ENCODE measurements at places on chromosomes 2 and 18.
A peak's percentile ranks its signal among the peaks of the same experiment; 100 is the strongest.

DNA sequence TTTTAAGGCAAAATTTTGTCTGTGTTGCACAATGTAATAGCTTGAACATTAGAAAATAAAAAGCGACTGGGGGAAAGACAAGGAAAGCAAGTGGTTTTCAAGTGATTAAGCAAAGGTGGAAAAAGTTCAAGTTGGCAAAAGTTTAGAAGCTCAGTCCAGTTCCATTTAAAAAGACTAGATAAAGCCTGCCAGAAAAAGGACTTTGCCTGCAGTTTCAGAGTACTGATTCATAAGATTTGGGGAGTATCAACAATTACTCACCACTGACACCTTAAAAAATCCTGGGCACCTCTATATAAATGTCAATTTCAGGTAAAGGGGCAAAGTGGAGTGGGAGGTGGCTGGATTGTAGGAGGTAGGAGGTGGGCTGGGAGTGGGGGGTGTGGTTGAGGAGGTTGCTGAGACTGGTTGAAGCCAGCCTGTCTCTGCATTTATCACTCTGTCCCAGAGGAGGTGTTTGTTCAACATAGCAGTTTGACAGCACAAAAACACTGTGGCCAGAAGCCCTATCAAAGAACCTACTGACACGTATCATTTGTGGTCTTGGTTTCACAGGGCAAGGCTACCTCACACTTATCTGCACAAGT, 14.6 kb downstream of the ZEB2 start:
- DNase-seq: no peak

DNA sequence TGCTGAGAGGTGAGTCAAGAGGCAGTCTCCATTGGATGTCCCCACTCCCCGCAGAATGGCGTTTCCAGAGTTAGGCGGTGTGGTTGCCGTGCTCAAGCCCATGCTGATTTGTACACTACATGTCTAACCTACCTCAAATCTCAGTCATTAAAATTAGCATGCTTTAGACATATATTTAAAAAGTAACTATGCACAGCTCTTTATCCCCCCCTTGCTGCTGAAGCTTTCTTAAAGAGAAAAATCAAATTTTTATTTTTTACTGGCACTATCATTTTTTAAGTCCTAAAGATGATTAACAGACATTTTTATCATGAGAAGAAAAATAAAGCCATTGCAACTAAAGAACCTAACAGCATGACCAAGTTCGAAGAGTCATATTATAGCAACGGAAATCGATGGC, 42.9 kb downstream of the BOLA3 start:
- DNase-seq: no peak

DNA sequence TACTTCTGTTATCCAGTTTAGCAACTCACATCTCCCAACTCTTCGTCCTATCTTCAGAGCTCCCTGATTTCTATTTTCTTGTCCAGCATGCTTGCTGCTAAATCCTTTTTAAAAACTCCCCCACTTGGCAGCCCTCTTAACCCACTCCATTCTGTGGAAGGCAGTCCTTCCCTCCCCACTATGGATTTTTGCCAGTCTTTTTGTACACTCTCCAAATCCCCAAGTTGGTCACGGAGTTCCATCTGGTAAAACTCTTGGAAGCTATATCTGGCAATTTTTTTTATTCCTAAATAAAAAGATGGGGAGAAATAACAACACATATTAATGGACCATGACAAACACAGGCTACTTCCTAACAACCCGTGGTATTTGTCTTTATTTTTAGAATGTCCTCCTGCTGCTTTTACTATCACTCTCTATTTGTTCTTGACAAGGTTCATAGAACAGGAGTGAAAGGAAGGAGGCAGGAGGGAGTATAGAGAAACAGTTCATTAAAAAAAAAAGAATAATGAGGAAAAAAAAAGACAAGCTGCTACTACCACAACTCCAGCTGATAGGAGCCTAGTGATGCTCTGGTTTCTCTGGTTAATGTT, 120.0 kb upstream of the THSD7B start:
- no peak for DNase-seq

DNA sequence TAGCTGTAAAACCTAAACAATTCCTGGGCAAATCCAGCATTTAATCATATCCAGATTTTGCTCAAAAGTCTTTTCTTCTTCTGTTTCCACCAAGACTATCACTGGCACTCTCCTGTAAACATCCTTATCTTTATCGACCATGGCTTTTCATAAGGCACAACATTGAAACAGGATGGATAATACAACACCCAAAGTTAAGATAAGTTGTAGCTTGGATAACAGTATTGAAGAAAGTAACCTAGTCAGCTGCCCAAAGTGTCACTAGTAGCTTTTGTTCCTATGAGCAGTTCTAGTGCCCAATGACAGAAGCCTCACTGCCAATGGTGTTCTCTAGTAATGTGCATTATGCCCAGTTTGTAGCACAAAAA, 22.3 kb downstream of the CCBE1 start:
- no peak for DNase-seq

GRCh38 chr2:220241423-220241822, 614.0 kb downstream of the SLC4A3 start:
- no peak for DNase-seq

GRCh38 chr2:220756653-220757052, 815.5 kb downstream of the EPHA4 start:
- DNase-seq: no peak

DNA sequence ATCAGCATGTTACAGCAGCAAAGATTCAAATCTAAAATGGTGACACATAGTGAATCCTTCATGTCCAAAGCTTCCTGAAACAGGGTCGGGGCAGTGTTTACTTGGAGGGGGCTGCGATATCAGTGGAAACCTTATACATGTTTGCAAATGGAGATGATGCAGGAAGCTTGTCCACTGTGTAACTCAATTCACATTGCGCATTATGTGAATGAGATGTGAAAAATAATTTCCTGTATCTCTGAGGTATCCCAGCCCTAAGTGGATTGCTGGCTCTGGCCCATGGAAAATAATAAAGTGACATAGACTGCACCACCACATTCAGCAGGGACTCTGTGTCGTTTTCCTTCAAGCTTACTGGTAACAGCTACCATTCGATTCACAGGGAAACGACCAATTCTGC, 505.5 kb downstream of the GALR1 start:
- DNase-seq: no peak

DNA sequence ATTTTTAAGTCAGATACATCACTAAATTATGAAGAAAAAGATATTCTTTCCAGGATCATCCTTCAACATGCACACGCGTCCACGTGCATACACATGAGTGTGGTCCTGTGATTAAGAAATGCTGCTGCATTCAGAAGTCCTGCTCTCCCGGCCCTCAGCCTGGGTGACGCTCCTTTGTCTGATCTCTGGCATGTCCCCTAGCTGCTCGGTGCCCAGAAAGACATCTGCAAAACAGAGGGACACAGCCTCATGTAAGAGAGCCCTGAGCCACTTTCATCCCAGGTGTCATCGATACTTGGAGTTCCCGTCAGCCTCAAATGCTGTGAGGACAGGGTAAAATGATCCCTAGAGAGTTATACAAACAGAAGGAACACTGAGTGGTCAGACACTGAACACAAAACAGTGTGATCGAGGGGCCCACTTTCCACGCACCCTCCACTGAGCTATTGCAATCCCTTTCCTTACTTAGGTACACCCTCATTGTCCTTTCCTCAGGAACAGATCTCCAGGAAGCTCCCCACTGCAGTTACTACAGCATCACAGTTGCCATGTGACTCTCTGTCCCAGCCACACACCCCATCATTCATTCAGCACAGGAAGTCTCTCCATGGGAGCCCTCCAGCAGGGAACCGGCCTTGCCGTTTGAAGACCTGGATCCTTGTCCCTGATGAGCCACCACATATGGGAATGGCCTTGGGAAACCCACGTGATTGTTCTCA, 32.1 kb downstream of the CRACDL start:
- DNase-seq: no peak

GRCh38 chr2:96240341-96241038, 25.3 kb downstream of the TMEM127 start:
- DNase-seq: no peak

DNA sequence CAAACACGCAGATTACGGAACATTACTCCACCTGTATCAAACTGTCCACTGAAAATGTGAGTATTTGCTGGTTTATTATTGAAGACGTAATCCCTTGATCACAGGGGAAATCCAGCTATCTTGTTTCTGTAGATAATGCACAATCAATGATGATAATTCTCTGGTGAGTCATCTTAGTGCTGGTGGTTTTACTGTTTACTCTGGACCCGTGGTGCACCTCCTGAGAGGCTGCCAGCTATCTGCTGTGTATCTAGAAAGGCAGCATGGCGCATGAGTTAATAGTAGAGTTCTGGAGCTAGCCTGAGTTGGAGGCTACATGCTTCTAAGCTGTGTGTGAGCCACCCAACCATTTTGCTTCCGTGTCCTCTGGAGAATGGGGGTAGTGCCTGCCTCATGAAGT, 6.5 kb downstream of the NCAPH start:
- peak; percentile 78 for DNase-seq

DNA sequence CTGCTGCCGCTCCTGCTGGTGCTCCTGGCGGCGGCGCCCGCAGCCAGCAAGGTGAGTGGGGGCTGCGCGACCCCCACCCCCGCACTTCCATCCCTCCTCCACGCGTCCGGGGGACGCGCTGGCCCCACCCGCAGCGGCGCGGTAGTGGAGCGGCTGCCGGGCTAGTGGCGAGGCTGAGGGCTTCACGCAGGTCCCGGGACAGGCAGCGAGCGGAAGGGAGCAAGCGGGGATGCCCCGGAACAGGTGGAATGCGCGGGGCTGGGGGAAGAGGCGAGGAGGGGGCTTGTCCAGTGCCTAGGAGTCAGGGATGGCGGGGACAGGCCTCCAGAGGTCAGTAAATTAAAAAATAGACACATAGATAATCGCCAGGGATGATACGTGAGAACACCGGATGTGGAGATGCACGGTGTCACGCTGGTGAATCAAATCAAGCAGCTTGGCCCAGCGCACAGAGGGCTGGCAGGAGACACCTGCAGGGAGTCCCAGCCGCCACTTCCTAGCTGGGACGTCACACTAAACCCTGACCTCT, 403 bp downstream of the COL4A3 start:
- DNase-seq: peak; percentile 36

DNA sequence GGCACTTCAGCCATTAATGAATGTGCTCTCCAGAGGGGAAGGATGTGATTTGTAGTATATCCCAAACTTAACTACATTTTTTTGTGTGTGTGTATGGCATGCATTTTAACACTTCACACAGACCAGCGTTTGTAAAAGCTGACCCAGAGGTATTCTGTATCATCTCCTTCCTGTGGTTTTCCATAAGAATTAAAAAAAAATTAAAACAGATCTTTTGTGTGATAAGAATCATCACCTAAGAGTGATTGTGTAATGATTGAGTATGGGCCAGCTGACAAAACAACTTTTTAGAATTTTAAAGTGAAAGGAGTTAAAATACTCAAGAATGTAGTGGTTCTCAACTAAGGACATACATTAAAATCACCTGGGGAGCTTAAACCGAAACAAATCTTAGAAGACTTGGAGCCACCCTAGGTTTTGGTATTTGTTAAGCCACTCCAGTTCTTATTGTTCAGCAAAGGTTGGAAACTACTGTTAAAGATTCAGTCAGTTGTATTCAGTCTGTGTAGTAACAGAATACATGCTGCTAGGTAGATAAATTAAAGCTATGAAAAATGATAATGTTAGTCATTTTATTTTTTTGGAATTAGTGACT, 120.1 kb downstream of the HAUS1 start:
- no peak for DNase-seq

DNA sequence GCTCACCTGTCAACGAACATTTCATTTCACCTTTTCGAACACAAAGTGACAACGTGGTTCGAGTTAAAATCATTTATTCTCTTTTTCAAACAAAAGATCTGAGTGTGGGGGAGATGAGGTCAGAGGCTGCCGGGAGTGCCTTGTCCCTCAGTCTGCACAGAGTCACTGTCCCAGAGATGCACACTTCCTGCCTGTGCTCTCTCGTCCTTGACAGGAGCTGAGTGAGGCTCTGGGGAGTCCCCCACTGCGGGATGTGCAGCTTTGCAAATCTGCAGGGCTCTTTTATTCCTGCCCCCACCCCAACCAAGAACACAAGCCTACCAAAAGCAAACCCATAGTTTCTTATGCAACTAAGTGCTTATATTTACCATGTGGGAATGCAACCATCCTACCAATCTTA, 497.8 kb downstream of the EIPR1 start:
- DNase-seq: no peak

GRCh38 chr2:3097804-3098203, 279.8 kb downstream of the EIPR1 start:
- no peak for DNase-seq

DNA sequence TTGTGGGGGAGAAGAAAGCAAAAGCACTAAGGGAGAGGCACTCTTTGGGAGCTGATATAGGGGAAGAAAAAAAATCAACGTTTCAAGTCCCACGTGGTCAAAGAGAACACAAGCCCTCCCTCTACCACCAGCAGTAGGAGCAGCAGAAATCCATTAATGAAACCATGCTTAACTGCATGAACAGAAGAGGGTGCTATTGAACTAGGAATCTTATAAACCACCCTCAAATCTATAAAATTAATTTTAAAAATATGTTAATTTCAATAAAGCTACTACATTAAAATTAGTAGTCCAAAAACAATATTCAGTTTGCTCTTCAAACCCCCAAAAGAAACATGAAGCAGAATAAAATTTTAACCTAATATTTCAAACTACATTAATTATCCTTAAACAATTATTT, 147.8 kb downstream of the TMEM18 start:
- DNase-seq: no peak

DNA sequence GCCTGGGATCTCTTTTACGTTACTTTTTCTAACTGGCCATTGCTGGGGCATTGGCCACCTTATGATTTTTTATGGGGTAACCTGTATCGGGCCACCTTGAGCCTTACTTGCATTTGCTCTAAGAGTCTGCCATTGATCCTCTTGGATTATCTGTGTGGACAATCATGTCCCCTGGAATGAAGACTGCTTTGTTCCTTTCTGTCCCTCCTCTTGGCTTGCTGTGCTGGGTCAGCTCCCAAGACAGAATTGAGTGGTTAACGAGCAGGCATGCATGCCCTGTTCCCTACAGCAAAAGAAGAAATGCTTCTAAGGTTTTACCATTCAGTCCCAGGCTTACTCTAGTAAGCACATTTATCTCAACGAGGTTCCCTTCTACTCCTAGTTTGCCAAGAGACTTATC, 46.3 kb downstream of the MAL start:
- DNase-seq: no peak

GRCh38 chr2:61710711-61711110, 143.1 kb downstream of the FAM161A start:
- no peak for DNase-seq

GRCh38 chr2:212906620-212907019, 244.8 kb downstream of the IKZF2 start:
- no peak for DNase-seq

Data from T-helper 1 cell (primary cell).